ENCODE measurements at places on chromosomes 6 and 20.

GRCh38 chr20:56628015-56628872 is 862 bp upstream of the TFAP2C start:
- no peak for DNase-seq

DNA sequence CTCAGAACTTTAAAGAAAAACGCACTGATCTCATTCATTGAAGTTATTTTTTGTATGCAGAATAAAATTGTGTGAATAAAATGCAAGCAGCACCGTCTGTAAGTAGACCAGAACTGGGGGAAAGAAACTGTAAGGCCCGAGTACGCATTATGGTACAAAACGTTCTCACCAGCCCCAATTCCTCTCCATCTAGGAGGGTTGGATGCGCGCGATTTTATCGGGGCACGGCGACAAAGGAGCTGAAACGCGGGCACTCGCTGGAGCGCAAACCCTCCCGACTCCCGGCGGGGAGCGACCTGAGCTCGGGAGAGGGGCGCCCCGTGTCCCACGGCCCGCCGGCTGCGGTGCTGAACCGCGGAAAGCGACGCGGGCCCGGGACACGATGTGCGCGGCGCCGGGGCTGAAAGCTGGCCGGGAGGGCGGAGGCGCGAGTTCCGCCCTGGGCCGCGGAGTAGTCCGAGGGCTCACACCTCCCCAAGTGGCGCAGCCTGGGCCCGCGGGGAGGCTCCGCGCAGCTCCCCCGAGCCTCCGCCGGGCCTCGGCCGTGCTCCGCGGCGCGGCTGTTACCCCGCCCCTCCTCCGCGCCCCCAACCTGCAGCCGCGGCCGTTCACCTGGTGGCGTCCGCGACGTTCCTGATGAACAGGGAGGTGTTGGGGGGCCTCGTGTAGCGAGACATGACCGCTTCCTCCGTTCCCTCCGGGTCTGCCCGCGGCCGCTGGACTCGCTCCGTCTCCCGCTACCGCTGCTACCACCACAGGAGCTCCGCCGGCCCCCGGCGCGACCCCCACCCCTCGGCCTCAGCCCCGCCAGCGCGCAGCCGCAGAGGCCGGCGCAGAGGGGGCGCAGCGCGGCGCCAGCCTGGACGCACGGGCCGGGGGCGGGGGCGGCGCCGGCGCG is at the start of gene SRSF12:
SRSF12 (minus strand) TSS at position 861 of the 898 bp plus-strand sequence; CDS start at position 677, 184 bp downstream.
- peak; percentile 9 for DNase-seq

- no peak for DNase-seq
These were observed 41.7 kb downstream of the CD2AP start for GRCh38 chr6:47519279-47519678.

- no peak for DNase-seq
These were observed 18.6 kb downstream of the RRBP1 start for GRCh38 chr20:17663486-17663885.

DNA sequence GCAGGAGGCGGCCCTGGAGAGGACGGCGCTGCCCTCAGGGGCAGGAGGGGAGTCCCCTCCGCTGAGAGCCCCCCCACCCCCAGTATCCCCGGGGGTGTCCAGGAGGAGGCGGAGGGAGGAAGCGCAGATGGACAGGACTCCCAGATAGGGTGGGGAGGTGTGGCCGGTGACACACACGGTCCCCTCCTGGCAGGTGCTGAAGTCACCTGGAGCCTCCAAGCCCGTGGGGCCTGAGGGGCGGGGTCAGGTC is 1.4 kb downstream of the STMN3 start:
- no peak for DNase-seq

- DNase-seq: no peak
These were observed 49.0 kb upstream of the ANKEF1 start for GRCh38 chr20:9985773-9986172.

DNA sequence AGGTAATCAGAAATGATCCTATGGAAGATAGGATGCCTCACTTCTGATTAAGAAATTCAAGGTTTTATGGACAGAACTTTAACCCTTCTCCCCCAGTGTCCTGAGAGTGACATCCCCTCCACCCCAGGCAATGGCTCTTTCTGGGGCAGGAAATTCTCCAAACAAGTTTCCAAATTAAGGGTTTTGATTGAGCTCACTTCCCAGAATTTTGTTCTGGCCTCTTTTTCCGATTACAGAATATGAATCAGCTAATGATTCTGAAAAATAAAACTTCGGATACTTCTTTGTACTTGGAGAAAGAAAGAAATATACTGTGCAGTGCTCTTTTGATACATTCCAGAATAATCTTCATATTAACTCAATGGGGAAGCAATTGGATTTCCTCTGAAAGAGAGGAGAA is 32.8 kb upstream of the TASP1 start:
- DNase-seq: no peak

DNA sequence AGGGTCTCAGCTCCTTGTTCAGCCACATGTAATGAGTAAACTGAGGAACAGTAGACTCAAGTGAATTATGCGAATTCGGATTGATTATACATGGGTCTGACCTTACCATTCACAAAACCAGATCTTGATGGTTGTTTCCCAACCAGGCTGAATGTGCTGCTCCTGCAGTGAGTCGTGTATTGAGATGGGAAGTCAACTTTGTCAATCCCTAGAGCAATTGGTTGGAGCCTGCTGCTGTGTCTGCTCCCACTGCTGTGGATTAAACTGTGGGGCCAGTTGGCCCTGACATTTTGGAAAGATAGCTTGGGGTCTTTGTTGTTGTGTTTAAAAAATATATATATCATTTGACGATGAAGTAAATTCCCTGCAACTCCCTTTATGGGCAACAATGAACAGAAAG is 23.9 kb downstream of the FAM50B start:
- DNase-seq: no peak

DNA sequence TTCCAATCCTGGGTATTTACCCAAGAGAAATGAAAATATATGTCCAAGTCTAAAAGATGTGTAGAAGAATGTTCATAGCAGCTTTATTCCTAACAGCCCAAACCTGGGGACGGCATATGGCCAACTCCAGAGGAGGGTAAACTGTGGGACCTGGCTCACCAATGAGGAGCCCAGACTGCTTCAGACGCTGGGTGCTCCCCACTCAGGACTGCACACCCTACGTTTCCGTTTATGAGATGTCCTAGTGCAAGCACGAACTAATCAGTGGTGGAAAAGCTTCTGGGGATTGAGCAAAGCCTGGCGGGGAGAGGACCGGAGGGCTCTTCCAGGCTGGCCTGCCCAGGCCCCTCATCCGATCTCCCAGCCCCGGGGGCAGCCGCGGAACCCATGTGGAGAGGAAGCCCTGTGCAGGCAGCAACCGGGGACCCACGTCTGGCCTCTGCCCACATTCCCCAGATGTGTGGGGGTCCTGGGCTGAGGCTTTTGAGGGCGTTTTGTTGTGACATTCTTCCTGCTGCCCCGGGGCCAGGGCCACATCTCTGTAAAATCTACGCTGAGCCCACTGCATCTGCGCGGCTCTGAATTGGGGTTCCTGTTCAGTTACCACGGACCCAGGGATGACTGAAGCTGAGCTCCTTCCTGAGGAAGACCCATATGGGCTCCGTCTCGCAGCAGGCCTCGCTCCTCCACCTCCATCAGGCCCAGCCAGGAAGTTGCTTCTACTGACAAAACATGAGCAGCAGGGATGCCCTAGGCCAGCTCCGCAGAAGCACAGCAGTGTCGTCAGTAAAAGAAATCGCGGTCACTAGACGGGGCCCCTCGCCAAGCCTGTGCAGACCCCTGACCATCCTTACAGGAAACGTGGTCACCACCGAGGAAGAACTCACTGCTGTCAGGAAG is 188.0 kb downstream of the DLL1 start:
- DNase-seq: no peak

- no peak for DNase-seq
These were observed 147.4 kb downstream of the FOXC1 start for GRCh38 chr6:1757131-1757530.

DNA sequence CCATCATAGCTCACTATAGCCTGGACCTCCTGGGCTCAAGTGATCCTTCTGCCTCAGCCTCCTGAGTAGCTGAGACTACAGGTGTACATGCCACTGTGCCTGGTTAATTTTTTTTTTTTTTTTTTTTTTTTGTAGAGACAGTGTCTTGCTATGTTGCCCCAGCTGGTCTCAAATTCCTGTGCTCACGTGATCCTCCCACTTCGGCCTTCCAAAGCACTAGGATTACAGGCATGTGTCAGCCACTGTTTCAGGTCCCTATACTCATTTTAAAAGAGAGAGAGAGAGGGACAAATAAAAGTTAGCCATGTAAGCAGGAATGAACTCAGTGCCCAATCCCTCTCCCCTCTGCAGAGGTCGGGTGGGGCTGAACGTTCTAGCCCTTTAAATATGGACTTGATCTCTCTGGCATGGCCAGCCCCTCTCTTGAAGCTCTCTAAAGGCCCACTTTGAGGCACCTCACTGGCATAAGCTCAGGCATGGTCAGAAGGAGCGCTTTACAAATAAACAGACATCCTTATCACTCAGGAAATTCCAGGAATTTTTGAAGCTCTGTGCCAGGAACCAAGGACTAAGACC is 9.0 kb upstream of the SERPINB1 start:
- DNase-seq: no peak

All from stimulated activated CD4-positive, alpha-beta T cell treated with anti-CD3 and anti-CD28 coated beads, Interleukin-1b, Interleukin-23, amount 100 ng/mL, for 1 hour (primary cell).